ENCODE measurements at places on chromosomes 4 and X.

GRCh38 chr4:19496756-19497155 lies 754.9 kb upstream of the SLIT2 start:
- no peak for DNase-seq

DNA sequence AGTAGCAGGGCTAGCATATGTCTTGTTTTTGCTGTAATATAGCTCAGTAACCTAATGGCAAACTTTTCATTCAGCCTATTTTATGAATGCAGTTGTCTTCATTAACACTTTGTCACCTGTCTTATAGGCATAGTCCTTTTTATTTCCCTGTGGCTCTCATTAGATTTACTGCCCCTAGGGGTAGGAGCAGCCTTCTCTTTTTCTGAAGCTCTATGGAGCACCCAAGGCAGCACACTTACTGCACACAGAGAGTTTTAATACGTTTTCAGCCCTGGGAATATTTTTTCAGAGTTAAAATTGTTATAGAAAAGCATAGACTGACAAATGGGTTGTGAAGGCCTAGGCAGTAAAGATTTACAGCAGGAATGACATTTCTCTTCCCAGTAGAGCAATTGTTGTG lies 406.8 kb downstream of the TMA16 start:
- no peak for DNase-seq

DNA sequence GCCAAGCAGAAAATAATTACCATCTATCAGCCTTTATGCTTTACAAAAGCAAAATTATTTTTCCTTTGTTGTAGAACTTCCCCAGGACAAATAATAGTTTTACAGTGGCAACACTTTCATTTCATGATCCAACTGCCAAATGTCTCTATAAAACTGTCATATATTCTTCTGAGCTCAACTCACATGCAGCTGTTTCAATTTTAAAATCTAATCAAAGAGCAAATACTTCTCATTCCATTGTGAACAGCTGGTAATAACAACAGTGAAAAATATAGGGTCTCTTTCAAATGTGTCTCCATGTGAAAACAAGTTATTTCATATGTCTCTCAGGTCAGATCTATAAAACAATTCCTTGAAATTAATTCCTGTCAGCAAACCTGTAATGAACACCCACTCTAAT lies 270.6 kb upstream of the SLC7A11 start:
- DNase-seq: no peak

DNA sequence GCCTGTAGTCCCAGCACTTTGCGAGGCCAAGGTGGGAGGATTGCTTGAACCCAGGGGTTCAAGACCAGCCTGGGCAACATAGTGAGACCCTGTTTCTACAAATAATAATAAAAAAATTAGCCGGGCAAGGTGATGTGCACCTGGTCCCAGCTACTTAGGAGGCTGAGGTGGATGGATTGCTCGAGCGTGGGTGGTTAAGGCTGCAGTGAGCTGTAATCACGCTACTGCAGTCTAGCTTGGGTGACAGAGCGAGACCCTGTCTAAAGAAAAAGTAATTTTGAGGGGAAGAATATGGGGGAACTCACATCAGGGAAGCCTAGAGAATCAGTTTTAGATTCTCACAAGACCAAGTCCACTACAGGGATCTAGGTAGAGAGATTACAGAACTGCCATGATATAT lies 28.9 kb upstream of the LCORL start:
- no peak for DNase-seq

DNA sequence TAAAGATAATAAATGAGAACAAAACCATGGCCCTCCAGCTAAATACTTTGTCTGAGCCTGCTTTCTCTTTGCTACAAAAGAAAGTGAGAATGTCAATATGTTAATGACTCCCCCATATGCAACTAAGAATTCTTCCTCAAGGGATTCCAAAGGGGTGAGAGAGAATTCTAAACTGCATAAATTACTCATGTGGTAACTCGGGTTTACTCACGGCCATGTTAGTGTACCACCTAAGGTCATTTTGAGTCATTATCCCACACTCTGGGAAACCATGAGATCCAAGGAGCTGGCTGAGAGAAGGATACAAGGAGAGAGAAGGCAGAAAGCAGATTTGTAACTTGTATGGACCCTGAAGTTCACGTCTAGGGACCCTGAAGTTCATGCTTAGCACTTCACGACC lies 190.3 kb downstream of the DHX15 start:
- no peak for DNase-seq

DNA sequence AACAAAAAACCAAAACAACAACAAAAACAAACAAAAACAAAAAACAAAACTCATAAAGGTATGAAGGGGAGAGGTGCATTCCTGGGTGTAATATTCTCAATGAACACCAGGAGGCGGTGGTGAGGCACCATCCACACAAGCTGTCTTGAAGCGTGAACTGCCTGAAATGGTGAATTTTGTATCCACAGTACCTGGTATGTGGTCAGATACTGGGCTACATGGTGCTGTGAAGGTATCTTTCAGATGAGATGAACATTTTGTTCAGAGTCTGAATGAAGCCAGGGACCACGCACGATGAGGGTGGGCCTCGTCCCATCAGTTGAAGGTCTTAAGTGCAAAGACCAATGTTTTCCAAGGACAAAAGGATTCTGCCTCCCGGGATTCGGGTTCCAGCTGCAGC lies 58.5 kb downstream of the ASMT start:
- DNase-seq: peak; percentile 53

DNA sequence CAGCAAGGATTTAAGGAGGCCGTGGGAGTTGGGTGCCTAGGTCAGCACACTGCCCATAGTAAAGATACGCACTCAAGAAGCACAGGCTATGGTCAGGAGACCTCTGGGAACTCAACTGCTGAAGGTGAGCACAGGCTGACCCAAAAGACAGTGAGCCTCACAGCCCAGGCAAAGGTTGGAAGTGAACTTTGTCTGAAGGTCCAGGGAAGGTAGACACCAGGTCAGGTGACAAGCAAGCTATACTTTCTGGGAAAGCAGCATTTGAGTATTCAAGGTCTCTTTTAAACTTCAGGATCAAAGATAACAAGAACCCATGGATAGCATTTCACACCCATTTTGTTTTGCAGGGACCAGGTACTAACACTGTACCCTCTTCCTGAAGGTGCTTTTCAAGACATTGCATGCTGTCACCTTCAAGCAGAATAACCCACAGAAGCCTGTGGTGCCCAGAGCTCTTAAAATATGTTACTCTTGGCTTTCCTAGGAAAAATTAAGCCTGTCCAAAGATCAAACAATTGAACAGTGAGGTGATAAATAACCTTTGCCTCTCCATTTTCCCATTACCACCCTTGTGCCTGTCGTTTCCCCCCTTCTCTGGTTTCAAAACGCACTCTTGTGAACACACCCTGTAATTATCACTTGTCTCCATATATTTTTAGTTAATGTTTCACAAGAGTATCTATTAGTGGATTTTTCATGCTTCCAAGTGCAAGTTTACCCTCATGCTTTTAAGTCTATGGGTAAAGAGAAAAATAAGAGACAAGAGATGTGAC lies 3.4 kb upstream of the S100G start:
- no peak for DNase-seq

- DNase-seq: no peak
Measured at GRCh38 chr4:123996718-123997510, 600.3 kb downstream of the SPRY1 start.

DNA sequence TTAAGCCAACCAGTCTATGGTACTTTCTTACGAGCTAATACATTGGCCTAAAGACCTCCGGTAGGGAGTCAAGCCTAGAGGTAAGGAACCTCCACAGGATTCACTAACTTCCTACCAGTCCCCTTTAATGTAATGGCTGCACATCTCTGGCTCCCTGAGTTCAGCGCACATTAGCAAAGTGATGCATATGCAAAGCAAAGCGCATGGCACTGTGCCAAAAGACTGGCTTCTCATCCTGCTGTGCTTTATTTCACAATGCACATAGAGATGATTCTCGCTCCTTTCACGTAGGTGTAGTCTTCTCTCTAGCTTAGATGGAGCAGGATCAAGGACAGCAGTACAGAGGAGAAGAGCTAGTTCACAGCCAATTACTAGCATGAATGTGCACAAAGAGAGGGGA lies 14.6 kb upstream of the CLTRN start:
- DNase-seq: no peak

GRCh38 chr4:46389301-46389775 lies 590 bp downstream of the GABRA2 start:
- no peak for DNase-seq

- no peak for DNase-seq
Measured at GRCh38 chr4:186483656-186484055, 71.7 kb downstream of the MTNR1A start.

GRCh38 chrX:149040873-149041535 lies 464.1 kb downstream of the IDS start:
- DNase-seq: no peak

- DNase-seq: no peak
Measured at GRCh38 chr4:7153711-7154110, 38.6 kb upstream of the SORCS2 start.

DNA sequence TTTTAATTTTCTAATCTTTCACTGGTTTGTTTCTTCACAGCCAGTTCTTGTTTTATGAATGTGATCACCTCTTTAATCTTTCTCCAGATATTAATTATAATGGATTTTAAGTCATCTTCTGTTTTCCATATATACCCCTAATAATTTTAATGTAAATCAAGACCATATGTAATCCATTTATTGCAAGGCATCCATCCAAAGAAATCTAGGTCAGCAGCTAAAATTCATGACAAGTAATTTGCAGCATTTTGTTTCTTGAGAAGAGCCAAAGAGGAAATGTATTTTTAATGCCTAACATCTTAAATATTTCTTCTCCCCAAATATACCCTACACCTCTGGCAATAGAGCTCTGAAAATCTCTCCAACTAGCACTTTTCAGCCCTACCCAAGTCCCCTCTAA lies 81.1 kb downstream of the SUPT20HL2 start:
- DNase-seq: no peak

- no peak for DNase-seq
Measured at GRCh38 chrX:44267861-44268260, 75.6 kb downstream of the EFHC2 start.

GRCh38 chr4:120855307-120856001 lies 67.1 kb downstream of the PRDM5 start:
- DNase-seq: no peak

- DNase-seq: no peak
Measured at GRCh38 chr4:149555146-149555545, 260.5 kb downstream of the IQCM start.

- DNase-seq: no peak
Measured at GRCh38 chr4:100070868-100071267, 119.4 kb downstream of the DDIT4L start.

DNA sequence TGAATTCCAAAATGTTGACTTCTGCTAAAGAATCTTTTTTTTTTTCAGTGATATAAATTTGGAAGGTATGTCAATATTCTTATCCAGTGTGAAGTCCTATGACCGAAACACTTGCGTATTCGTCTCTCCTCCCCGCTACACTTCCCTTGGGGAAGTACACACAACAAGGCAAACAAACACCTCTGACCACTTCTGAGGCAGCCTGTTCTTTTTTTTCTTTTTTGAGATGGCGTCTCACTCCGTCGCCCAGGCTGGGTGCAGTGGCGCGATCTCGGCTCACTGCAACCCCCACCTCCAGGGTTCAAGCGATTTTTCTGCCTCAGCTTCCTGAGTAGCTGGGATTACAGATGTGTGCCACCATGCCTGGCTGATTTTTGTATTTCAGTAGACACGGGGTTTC lies 78.1 kb upstream of the DHRSX start:
- DNase-seq: no peak

DNA sequence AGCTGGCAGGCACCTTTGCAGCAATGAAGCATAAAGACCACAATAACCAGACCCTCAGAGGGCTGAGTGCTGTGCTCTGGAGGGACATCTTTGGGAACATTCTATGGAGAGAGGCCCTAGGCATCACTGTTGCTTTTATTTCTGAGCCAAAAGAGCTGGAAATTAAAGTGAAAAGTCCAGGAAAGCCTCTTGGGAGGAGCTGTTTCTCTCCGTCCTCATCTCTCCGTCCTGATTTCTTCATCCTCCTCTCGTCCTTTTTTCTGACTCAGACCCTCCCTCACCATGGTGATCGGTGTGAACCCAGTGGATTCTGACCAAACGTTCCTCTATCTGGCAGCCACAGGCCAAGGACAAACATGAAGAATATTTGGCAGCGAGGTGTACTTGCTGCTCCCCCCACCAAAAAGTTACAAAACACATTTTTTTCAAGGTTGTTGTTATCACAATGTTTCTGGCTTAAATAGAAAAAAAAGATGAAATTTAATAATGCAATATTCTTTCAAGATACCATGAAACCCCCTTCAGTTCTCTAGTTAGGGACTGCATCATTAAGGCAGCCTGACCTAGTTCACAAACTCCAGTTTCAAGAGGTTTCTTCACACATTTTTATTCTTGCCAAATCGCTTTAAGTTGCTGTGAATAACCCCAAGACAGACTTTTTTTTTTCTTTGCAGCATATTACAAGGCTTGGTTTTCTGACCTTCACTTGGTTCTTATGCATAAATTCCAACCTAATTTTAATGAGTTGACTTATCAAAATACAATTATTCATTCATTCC lies 80.2 kb downstream of the SCD5 start:
- DNase-seq: no peak

GRCh38 chrX:56576721-56577120 lies 13.3 kb downstream of the UBQLN2 start:
- no peak for DNase-seq

DNA sequence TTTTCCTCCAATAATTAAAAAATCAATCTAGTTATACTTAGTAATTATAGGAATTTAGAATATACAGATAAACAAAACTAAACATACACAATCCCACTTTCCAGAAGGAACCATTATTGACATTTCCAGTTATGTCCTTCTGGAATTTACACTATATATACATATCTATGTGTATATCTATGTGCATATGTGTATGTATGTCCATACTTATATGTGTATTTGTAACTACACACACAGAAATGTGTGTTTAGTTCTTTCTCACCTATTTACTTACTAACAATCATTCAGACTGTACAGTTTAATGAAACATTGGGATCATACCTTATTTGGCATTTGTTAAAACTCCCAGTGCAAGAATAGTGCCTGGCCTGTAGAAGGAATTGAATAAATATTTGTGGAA lies 126.4 kb downstream of the FHIP1A start:
- DNase-seq: no peak

- no peak for DNase-seq
Measured at GRCh38 chr4:608236-608635, 17.1 kb upstream of the PDE6B start.

DNA sequence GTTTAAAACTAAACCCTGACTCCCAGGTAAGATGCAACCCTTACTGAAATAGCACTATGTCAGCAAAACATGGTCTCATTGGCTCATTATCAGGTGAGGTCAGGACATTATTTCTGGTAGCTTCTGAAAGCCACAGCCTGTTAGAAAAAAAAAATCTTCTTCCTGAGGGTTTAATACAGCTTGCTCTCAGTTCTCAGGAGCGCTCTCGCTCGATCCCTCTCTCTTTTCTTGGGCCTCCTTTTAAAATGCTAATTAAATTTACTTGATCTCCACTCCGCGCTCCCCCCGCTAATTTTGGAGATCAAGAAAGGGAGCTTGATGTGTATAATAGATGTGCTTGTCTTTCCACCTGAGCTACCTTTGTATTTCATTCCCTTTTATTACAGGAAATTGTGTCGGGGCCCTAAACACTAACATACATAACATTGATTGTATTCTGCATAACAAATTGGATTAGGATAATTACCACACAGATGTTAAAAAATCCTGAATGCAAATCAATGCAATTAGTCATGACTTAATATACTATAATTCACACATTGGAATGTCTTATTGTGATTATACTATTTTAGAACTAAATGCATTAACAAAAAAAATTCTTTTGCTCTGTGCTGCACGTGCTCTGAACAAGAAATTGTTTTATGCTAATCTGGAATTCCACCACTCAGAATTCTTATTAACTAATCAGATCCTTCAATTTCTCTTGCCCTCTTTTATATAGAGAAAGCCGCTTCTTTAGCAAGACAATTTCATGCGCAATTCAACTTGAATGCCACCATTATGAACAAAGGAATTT lies 101.6 kb upstream of the TEX13D start:
- no peak for DNase-seq
